ENCODE measurements at places on chromosomes 4 and X. TPM values are rescaled to one million over a fixed set of nuclear protein-coding genes. Genes with fewer than 3 reads are reported as not detected.

Gene DGAT2L6
- total RNA-seq: not detected

- DNase-seq: no peak
Measured at GRCh38 chr4:101439926-101440325, 92.6 kb upstream of the PPP3CA start.

DNA sequence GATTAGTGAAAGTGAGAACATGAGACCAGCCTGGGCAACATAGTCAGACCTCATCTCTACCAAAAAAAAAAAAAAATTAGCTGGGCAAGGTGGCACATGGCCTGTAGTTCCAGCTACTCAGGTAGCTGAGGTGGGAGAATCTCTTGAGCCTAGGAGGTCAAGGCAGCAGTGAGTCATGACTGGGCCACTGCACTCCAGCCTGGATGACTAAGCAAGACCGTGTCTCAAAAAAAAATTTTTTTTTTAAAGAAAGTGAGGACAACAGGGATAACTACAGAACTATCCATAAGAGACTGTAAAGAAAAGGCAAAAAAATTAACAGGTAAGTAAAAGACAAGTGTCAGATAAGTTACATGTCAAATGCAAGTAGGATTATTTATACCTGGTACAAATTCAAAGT, 13.5 kb upstream of the SPP1 start:
- DNase-seq: no peak

Gene C4orf50
- total RNA-seq: not detected

DNA sequence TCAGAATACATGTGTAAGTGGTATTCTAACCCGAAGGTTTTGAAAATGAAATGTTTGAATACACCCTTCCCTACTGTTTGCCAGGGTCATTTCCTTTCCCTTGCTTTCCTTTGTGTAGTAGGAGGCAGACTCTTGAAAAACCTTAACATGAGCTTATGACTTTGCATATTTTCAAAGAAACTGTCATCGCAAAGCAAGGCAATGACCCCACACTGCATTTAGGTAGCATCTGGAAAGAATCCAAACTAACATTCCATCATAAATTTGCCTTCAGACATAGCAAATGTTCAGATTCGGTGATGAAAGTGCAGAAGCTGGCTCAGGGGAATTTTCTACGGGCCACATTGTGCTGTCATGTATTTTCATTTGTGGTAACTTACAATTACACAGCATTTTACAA, 32.3 kb downstream of the SH2D1A start:
- DNase-seq: no peak

Gene ZDHHC15
- not detected for total RNA-seq

Gene SORBS2
- total RNA-seq: 25.0 TPM

All from HepG2 (cell line).